Neural crest cell (in vitro differentiated cells): ENCODE measurements at places on chromosomes 3 and 15.

GRCh38 chr15:29631076-29632070 lies 190.9 kb downstream of the TJP1 start:
- no peak for DNase-seq

- no peak for DNase-seq
Measured at GRCh38 chr3:67804578-67804977, 150.2 kb upstream of the SUCLG2 start.

DNA sequence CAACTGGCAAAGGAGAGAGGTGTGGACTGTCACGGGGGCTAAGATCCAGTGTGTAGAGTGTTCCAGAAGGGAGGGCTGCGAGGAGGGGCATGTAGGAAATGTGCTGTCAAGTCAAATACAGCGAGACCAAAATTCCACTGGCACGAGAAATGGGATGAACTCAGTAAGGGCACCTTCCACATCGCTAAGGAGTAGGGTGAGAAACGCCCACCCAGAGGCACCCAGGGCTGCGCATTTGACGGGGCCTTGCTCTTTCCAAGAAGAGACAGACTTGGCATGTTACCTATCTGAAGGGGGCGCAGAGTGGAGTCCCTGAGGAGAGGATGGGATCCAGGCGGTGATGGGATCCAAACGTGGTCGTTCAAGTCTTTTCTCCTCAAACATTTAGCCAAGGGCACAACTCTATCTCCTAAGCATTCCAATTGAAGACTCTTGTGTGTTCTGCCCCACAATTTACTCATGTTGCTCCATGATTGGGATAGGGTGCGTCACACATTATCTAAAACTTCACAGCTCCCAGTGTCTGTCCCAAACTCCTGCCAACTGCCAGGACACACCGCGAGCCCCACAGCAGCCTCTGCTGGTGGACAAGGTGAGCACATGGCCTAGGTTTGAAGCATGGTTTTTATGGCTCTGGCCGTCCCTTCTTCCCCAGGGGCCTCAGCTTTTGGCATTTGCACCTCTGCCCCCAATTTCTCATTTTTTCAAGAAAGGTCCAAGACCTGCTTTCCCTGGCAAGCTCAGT lies 7.6 kb downstream of the SELENOS start:
- no peak for DNase-seq

DNA sequence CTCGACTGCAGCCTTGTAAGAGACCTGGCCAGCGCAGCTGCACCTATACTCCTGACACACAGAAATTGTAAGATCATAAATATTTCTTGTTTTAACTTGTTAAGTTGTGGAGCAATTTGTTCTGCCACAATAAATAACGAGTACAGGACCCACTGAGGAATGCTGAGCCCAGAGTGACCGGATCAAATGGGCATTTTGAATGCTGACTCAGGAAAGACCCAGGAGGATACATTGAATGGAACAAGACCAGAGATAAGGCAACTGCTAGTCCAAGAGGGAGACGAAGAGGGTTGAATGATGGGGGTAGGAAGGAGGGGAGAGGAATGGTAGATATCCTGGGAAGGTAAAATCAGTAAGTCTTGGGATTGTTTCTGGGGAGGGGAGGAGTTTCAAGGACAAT lies 8.9 kb upstream of the C3orf70 start:
- no peak for DNase-seq

GRCh38 chr3:44948239-44948638 lies 27.7 kb downstream of the ZDHHC3 start:
- DNase-seq: no peak

DNA sequence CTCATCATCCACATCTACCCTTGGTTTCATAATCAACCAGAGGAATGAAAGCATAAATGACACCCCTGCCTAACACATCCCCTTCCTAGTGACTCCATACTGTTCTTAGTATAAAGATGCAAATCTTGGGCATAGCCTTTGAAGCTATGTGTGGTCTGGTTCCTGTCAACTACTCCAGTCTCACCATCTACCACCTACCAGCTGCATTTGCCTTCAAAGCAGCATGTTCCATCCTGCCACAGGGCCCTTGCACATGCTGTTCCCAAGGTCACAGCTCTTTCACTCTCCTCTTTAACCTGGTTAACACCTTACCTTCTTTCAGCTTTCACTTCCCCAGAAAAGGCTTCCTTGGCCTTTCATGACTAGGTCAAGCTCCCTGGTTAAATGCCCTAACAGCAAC lies 62.3 kb upstream of the ARHGEF3 start:
- no peak for DNase-seq

- no peak for DNase-seq
Measured at GRCh38 chr3:186105543-186105942, 3.3 kb downstream of the ETV5 start.

GRCh38 chr3:178459038-178459410 lies 77.2 kb upstream of the KCNMB2 start:
- DNase-seq: no peak
